ENCODE measurements at places on chromosomes 16 and 17.
A peak's percentile ranks its signal among the peaks of the same experiment; 100 is the strongest.

DNA sequence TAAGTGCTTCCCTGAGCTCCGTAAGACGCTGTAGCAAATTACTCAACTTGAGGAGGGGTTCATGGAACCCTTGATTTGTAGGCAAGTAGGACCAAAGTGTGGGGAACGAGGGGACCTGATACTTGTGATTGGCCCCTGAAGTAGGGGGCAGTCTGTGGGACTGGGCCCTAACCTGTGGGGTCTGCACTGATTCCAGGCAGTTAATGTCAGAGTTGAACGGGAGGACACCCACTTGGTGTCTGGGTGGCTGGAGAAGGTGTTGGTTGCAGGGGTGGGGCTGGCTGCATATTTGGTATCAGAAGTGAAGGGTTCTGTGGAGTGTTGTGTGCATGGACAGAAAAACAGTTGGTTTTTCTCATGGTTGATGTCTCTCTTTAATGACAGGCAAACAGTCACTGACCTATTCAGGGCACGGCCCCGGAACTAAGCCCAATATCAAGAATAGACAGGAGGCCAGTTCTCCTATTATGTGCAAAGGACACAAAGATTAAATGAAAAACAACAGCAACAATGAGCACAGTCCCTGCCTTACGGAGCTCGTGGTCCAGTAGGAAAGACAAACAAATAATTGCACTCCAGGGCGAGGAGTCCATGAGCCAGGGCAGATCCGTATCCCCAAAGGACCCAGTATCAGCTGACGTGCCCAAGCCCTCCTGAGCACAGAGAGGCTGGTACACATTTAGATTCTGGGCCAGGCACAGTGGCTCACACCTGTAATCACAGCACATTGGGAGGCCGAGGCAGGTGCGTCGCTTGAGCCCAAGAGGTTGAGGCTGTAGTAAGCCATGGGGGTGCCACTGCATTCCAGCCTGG, 19.2 kb downstream of the MXRA7 start:
- H3K4me3 ChIP-seq = no peak overlapping the region
- no peak overlapping the region for H3K27ac ChIP-seq
- DNase-seq = no peak
- H3K4me1 ChIP-seq = peaks cover 37% of the 10 kb centered on the region
- peaks cover 36% of the 10 kb centered on the region for H3K36me3 ChIP-seq

GRCh38 chr17:284676-285355, 67.8 kb downstream of the RPH3AL start:
- no peak overlapping the region for H3K4me3 ChIP-seq
- H3K27ac ChIP-seq = no peak overlapping the region
- no peaks in the 10 kb centered on the region for H3K4me1 ChIP-seq

GRCh38 chr17:62756198-62756597, 51.9 kb downstream of the MARCHF10 start:
- no peak overlapping the region for H3K27ac ChIP-seq
- no peaks in the 10 kb centered on the region for H3K36me3 ChIP-seq
- no peak for DNase-seq

DNA sequence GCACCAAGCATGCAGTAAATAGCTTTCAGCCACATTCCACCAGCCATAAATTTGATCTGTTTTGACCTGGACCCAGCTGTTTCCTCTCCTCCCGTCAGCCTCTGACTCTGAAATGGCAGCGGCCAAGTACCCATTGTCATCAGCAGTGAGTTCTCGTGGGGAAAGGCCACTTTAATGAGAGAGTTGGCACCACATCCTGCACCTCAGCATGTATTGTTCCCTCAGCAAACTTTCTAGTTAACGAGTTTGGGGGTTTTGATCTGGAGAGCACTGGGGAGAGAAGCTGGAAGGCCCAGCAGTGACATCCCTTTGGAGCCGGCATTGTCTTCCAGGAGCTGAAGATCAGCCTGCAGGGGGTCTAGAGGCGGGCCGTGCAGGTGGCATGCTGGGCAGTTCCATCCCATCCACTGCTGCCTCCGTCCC, 84.9 kb downstream of the RPA1 start:
- no peaks in the 10 kb centered on the region for H3K36me3 ChIP-seq
- no peak overlapping the region for H3K4me3 ChIP-seq
- no peak for DNase-seq
- H3K4me1 ChIP-seq = no peaks in the 10 kb centered on the region
- peaks cover 44% of the 10 kb centered on the region for H3K27me3 ChIP-seq
- no peak overlapping the region for H3K27ac ChIP-seq

GRCh38 chr17:81324177-81324850, 29.2 kb upstream of the SLC38A10 start:
- no peak for DNase-seq
- no peak overlapping the region for H3K4me3 ChIP-seq
- H3K36me3 ChIP-seq = no peaks in the 10 kb centered on the region
- no peak overlapping the region for H3K27ac ChIP-seq
- peaks cover 6% of the 10 kb centered on the region for H3K4me1 ChIP-seq

DNA sequence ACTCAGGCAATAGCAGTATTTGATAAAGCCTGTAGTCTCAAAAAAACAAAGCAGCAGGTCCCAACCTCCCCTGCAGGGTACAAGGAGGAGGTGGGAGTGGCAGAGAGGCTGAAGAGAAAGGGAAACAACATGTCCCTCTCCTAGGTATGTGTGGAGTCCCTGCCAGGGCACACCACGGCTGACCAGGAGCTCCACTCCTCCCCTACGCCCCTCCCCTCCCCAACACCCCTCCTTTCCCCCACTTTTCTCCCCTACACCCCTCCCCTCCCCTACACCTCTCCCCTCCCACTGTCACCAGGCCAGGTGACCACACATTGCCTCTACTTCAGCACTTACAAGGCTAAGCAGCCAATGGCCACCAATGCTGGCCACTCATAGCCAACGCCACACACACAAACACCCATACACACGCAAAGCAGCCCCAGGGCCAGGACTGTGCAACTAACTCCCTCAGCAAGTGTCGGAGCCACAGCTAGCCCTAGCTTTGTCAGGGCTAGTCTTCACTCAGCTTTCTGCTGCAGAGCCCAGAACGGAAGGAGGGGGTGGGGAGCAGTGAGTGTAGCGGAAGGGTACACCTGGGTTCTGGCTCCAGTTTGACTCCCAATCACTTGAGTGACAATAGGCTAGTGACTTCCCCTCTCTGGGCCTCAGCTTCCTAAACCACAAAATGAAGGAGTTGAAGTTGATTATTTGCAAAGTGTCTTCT, 8.2 kb downstream of the CAVIN1 start:
- H3K27me3 ChIP-seq = no peaks in the 10 kb centered on the region
- H3K4me3 ChIP-seq = no peak overlapping the region
- DNase-seq = peak; percentile 21
- peaks cover 47% of the 10 kb centered on the region for H3K36me3 ChIP-seq

GRCh38 chr16:24995469-24995868, 19.7 kb downstream of the ARHGAP17 start:
- peaks cover 72% of the 10 kb centered on the region for H3K4me1 ChIP-seq
- DNase-seq = no peak
- no peak overlapping the region for H3K4me3 ChIP-seq
- H3K27me3 ChIP-seq = no peaks in the 10 kb centered on the region

DNA sequence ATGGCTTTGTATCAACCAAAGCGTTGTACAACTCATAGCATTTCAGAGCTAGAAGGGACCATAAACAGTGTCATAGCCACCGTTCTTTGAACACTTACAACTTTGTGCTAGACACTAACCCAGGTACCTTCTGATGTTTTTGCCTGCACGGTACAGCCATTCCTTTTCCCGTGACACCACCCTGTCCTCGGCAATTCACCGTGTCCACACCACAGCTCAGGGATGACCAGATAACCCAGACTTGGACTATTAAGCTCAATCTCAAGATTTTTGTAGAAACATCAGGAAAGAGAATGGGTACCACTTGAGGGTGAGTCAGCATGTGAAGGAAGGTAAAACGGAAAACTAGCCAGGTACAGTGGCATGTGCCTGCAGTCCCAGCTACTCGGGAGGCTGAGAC, 9.8 kb upstream of the CBFB start:
- H3K27ac ChIP-seq = no peak overlapping the region
- H3K4me3 ChIP-seq = no peak overlapping the region
- peaks cover 13% of the 10 kb centered on the region for H3K4me1 ChIP-seq

GRCh38 chr17:37614391-37614790, 5.2 kb upstream of the SYNRG start:
- peak overlapping the region; percentile 93 for H3K27ac ChIP-seq
- peak; percentile 91 for DNase-seq
- H3K4me1 ChIP-seq = peaks cover 16% of the 10 kb centered on the region

GRCh38 chr17:32141258-32141657, 1.0 kb upstream of the RHOT1 start:
- peak overlapping the region; percentile 97 for H3K27ac ChIP-seq
- no peaks in the 10 kb centered on the region for H3K36me3 ChIP-seq

DNA sequence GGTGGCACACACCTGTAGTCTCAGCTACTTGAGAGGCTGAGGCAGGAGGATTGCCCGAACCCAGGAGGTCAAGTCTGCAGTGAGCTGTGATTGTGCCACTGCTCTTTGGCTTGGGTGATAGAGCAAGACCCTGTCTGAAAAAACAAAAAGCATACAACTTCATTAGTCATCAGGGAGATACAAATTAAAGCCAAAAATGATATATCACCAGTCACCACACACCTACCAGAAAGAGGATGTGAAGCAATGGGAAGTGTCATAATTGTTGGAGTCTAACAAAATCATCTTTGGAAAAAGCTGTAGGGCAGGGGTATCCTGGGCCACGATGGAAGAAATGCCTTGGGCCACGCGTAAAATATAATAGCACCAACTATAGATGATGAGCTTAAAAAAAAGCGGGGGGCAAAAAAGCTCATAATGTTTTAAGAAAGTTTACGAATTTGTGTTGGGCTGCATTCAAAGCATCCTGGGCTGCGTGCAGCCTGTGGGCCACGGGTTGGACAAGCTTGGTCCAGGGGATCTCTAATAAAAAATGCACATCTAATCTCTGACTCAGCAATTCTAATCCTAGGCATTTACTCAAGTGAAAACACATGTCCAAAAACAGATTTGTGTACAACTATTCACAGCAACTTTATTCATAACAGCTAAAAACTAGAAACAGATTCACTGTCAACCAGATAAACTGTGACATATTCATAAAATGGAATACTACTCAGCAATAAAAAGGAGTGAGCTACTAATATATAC, 65.9 kb downstream of the HIC1 start:
- no peak for DNase-seq
- no peak overlapping the region for H3K4me3 ChIP-seq

DNA sequence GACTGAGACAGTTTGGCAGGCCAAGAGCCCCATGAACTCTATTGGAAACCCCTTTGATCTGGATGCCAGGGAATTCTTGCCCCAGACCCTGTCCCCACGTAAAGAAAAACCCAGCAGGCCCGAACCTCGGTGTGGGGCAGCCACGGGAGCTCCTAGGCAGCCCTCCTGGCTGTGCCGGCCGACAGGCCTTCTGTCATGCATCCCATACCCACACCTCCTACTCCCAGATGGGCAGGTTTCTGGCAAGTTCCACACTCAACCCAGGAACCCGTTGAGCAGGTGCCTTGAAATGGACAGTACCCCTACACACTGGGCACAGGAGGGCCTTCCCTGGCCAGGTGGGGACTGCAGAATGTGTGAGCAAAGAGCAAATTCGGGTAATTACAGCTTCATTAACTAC, 23.6 kb upstream of the ATP2C2 start:
- DNase-seq = no peak
- H3K36me3 ChIP-seq = no peaks in the 10 kb centered on the region
- no peak overlapping the region for H3K4me3 ChIP-seq

GRCh38 chr17:63544467-63545301, 5.6 kb upstream of the DCAF7 start:
- H3K27me3 ChIP-seq = peaks cover 4% of the 10 kb centered on the region
- peaks cover 6% of the 10 kb centered on the region for H3K4me1 ChIP-seq
- H3K36me3 ChIP-seq = no peaks in the 10 kb centered on the region
- no peak overlapping the region for H3K4me3 ChIP-seq
- DNase-seq = peak; percentile 36

- no peaks in the 10 kb centered on the region for H3K36me3 ChIP-seq
- H3K27me3 ChIP-seq = no peaks in the 10 kb centered on the region
- no peak for DNase-seq
- H3K4me3 ChIP-seq = no peak overlapping the region
- no peak overlapping the region for H3K27ac ChIP-seq
Measured at GRCh38 chr16:74725651-74726455, 25.2 kb upstream of the MLKL start.

DNA sequence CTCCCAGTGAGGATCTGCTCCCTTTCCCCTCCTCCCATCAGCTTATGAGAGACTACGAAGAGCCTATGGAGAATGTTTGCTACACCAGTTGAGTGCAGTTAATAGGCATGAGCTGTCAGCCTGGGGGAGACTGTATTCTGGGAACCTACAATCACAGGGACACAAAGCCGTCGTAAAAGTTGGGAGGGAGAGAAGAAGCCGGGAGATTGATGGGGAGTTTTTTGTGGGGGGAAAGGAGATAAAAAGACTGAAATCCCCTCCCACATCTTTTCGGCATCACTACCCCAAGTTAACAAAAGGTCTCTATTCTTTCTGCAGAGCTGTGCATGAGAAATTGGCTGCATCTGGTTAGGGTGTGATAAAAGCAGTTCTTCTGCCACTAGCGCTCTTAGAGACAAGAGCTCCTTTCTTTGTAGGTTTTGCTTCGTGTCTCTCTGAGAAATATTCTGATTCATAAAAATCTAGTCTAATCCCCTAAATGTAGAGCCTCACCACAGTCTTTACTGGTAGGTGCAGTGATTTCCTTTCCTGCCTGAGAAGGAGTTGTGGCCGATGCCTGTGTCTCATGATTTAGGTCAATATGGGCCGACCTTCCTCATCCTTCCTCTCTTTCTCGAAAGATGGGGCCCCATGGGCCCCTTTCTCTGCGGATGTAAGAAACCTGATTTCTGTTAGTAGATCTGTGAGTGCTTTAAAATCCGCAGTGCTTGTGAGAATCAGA, 77.4 kb downstream of the BPTF start:
- no peak overlapping the region for H3K27ac ChIP-seq
- H3K4me3 ChIP-seq = no peak overlapping the region
- H3K4me1 ChIP-seq = no peaks in the 10 kb centered on the region

GRCh38 chr17:11768981-11769380, 170.7 kb downstream of the DNAH9 start:
- H3K27me3 ChIP-seq = no peaks in the 10 kb centered on the region
- no peaks in the 10 kb centered on the region for H3K4me1 ChIP-seq
- no peak overlapping the region for H3K27ac ChIP-seq
- no peak overlapping the region for H3K4me3 ChIP-seq

GRCh38 chr17:19762515-19762961, 14.4 kb upstream of the ALDH3A1 start:
- peaks cover 4% of the 10 kb centered on the region for H3K4me1 ChIP-seq
- no peaks in the 10 kb centered on the region for H3K27me3 ChIP-seq
- H3K36me3 ChIP-seq = no peaks in the 10 kb centered on the region
- H3K27ac ChIP-seq = no peak overlapping the region
- peak overlapping the region; percentile 25 for H3K4me3 ChIP-seq

DNA sequence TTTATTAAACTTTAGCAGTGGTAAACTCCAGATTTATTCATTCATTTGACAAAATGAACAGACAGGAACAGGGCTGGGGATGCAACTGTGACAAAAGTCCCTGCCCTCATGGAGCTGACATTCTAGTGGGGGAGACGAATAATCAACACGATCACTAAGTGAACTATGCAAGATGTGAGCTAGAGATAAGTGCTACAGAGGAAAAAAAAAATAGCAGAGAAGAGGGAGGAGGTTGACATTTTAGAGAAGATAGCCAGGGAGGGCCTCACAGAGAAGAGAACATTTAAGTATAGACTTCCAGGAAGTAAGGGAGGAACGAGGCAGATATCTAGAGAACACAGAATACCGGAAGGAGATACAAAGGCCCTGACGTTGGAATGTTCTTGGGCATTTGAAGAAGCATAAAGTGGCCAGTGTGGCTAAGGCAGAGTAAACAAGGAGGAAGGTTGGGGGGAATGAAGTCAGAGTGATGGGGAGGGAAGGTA, 17.9 kb upstream of the AP1G1 start:
- no peak overlapping the region for H3K27ac ChIP-seq
- no peaks in the 10 kb centered on the region for H3K4me1 ChIP-seq
- H3K4me3 ChIP-seq = no peak overlapping the region

All from osteoblast (primary cell).